Hepatocyte (in vitro differentiated cells): ENCODE measurements at places on chromosomes 12 and 14.

- peak; percentile 32 for DNase-seq
These were observed 85.1 kb downstream of the BORCS5 start for GRCh38 chr12:12441843-12442461.

GRCh38 chr12:106774005-106774807, at the start of gene RIC8B:
Gene RIC8B, plus strand, starts transcription at chr12:106774682. Its CDS starts 64 bp downstream, at chr12:106774746.
- peak; percentile 98 for DNase-seq

- no peak for DNase-seq
These were observed 350.2 kb downstream of the DIO2 start for GRCh38 chr14:79861111-79861510.

GRCh38 chr12:10190558-10191388, 11.9 kb downstream of the TMEM52B start:
- peak; percentile 80 for DNase-seq

- no peak for DNase-seq
These were observed 311.0 kb upstream of the FLRT2 start for GRCh38 chr14:85218982-85219381.

DNA sequence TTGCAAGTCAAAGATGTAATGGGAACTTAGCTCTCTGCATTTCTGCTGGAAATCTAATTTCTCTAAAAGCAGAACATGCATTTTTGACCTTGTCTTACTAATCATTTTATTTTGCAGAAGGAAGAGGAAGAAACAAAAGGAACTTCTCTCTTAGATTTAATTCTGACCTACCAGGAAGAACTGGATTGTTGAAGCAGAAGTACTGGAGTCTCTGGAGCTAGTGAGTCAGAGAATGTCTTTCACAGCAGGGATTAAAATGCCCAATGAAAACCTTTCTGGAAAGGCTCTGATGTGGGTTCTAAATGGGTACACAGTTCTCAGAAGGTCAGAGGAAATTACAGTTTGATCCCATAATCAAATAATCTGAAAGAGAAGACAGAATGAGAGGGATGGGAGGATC, 70.8 kb upstream of the GNG2 start:
- no peak for DNase-seq

DNA sequence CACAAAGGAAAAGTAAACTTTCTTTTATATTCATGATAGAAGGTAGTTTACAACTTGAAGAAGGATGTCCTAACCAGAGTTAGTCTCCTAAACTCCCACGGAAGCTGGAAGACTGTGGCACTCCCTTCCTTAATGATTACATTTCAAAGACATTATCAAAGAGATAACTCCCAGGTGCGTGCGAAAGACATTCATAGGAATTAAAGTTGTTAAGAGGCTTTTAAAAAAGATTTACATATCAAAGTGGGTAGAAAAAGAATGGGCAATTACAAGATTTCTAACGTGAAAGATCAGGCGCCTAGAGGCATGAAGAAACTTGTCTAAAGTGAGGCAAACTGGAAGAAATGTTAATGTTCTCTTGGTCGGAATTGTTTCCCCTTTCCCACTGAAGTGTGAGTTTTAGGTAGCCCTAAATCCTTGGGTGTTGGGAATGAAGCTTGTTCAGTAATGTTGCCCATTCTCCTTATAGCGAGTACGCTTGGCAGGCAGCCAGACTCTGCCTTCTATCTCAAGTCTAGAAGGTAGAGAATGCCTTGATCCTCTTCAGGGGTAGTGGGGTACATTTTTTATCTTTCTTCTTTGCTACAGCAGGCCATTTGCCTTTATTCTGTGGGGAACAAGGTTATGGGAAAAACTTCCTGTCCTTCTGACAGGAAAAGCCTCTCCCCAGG, 642.0 kb downstream of the SLC6A15 start:
- peak; percentile 13 for DNase-seq

DNA sequence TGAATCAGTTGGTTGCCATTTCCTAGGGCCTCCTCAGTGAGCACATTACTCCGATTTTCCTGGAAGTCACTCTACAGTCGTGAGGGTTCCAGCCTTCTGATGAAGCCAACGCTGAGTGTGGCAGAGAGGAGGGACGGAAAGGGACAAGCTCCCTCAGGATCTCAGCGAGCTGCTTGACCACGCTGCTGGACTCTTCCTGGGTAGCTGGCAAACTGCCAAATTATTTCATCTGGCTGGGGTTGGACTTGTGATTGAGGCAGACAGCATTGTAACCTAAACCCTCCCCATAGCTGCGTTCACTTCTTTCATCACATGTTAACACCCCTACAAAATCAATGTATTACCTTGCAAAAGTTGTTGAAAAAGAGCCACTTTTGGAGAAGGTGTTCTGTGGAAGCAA, 69.6 kb upstream of the CHST11 start:
- DNase-seq: no peak

- no peak for DNase-seq
These were observed 50.8 kb downstream of the VCPKMT start for GRCh38 chr14:50065583-50065982.

DNA sequence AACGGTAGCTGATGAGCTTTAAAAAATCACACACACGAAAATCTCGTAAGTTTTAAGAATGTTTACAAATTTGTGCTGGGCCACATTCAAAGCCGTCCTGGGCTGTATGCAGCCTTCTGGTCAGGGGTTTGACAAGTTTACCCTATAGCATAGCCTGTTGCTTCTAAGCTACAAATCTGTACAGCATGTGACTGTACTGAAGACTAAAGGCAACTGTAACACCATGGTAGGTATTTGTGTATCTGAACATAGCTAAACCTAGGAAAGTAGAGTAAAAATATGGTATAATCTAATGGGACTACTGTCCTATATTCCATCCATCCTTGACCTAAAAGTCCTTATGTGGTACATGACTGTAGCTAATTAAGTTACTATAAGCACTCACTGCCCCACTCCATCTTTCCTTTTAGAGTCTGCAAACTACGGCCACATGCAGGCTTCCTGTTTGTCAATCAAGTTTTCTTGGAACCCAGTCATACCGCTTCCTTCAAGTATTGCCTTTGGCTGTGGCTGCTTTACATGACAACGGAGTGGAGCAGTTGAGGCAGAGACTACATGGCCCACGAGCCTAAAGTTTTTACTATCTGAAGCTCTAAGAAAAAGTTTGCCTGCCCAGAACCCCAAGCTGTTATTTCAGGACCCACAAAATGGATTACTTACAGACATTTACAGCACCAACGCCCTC, 18.5 kb downstream of the KRT7 start:
- no peak for DNase-seq

DNA sequence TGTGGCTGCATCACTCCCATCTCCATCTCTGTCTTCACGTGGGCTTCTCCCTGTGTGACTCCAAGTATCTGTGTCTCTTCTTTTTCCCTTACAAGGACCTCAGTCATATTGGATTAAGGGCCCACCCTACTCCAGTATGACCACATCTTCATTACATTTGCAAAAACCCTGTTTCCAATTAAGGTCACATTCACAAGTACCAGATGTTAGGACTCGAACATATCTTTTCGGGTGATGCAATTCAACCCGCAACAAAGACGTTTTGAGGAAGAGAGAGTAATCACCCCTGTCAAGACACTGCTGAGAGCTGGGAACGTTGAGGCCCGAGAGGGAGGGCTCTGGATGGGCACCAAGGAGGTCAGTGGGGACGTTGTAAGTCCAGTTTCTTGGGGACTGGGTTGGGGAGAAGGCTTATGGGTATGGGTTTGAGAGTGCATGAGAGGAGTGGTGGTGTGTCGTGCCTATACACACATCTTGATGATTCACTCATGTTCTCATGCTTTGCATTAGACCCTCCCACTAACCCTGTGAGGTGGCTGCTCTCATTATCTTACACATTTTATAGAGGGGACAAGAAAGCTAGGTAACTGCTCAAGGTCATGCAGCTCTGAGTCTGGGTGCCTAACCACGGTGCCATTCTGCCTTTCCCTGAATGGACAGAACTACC, 12.1 kb upstream of the IFI27 start:
- no peak for DNase-seq

DNA sequence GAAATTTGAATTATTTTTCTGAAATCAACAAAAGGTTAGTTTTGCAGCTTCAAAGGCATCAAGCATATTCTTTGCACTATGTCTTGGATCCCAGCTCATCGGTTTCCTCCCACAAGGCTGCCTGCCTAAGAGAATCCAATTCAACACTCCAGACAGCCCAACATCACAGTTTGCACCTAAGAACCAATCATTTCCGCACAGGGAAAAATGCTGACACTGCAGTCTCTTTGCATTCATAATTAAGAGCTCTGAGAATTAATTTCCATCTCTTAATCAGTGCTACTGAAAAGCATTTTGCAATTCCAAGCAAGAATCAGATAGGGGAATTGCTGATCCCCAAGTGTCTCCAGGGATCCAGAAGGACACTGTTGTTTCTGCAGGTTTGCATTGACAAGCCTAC, 175.9 kb downstream of the PIWIL1 start:
- no peak for DNase-seq

- no peak for DNase-seq
These were observed 12.9 kb upstream of the OXA1L start for GRCh38 chr14:22753586-22753985.

GRCh38 chr12:52232674-52233461, at the start of gene KRT7:
Gene KRT7, plus strand, starts transcription at chr12:52233243. Its CDS starts 54 bp downstream, at chr12:52233297.
- DNase-seq: peak; percentile 47
